ENCODE measurements at places on chromosomes 2 and 18.

DNA sequence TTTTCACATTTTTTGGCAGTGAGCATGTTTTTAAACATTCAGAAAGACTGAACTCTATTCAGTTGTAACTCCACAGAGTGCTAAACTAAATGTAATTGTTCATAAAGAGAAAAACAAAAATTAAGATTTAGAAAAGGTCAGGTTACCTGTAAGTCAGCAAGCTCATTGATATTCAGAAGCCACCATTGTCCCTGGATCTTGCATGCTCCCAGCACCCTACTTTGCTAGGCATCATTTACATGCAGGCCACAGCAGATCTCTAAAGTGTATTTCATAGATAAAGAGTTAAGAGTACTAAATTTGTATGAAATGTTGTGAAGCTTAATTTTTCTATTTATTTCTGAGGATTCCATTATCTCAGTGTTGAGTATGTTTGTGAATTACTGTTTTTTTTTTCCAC lies 64.8 kb upstream of the CDH19 start:
- DNase-seq: no peak

DNA sequence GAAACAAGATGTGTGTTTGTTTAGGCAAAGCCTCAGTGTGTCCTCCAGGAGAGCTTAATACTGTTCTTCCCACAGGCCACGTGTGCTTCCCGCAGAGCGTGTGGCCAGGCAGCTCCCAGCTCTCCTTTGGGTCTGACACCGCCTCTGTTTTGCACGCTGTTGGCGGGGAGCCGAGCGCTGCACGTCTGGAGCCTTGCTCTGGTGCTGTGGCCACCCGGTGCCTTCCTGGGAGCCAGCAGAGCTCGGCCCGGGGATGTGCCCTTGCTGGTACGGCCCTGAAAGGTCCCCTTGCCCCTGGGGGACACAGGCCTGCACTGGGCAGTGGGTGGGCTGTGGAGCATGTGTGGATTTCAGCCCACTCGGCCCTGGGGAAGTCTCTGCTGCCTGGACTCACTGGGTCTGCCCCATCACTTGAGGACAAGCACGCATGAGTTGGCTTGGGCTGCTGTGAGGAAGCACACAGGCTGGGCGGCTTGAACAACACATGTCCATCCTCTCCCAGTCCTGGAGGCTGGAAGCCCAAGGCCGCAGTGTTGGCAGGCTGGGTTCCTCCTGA lies 160.7 kb upstream of the HDAC4 start:
- no peak for DNase-seq

DNA sequence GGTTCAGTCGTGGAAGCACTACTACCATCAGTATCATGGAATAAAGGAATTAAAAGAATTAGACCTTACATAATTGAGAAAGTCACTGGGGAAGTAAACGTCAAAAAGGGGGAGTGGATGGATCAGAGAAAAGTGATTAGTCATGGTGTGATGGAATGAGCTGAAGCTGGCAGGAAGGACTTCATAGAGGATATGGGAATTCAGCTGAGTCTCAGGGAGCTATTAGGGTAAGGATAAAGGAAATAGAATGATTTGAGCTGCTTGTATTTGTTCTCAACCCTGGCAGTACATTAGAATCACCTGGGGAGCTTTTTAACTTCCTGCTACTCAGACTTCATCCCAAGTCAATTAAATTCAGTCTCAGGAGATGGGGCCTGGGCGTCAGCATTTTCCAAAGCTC lies 53.4 kb upstream of the SETBP1 start:
- DNase-seq: no peak

DNA sequence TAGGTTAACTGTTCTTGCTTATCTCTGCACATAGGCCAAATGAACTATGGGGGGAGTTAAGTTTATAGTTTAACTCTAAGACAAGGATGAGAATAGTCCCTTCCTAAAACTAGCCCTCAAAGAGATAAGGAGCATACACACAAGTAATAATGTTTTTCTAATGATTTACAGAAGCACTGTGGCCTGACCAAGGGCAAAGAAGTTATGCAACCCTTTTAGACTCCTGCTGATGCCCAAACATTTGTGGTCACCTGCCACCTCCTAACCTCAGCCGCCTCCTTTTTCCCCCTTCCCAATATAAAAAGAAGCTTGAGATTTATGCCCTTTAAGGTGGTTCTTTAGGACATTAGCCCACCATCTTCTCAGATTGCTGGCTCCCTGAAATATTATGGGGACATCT lies 357.7 kb downstream of the ALK start:
- no peak for DNase-seq

GRCh38 chr2:11071211-11071610 lies 84.1 kb upstream of the SLC66A3 start:
- no peak for DNase-seq

GRCh38 chr2:152407204-152407721 lies 72.3 kb downstream of the FMNL2 start:
- DNase-seq: no peak

DNA sequence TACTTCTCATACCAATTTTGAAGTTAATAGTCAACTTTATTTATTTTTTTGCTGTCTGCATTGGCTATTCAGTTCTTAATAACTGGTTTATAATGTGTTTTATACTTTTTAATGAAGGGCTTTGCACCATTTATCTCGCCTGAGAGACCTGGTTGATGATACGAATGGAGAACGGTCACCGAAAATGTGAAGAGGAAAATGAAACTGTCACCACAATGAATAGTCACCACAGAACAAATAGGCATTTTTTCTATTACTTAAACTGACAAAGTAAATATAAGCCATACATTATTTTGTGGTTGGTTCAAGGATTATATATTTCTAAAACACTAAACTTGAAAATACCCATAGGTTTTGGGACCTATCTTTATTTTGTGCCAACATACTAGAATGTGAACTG lies 20.4 kb downstream of the C18orf54 start:
- no peak for DNase-seq

GRCh38 chr2:206863716-206864115 lies 75.6 kb upstream of the CPO start:
- DNase-seq: no peak

- DNase-seq: no peak
These were observed 38.8 kb downstream of the DPYSL5 start for GRCh38 chr2:26886736-26887135.

DNA sequence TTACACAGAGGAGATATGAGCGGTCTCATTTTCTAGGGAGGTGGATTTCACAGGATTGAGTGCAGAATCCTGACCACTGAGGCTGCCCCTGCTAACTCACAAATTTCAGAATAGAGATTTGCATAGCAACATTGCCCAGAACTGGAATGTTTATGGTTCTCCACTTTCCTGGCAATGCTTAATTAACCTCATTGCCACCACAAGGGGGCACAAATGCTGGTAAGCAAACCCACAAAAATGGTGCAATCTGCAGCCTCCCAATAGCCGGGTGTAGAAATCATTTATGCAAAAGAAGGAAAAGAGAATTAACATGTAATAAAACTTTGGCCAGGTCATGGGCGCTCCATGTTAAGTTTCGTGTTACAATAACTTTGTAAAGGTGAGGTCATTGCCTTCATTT lies 112.4 kb downstream of the CYRIA start:
- no peak for DNase-seq

- no peak for DNase-seq
These were observed 180.1 kb downstream of the ST6GAL2 start for GRCh38 chr2:106705877-106706276.

DNA sequence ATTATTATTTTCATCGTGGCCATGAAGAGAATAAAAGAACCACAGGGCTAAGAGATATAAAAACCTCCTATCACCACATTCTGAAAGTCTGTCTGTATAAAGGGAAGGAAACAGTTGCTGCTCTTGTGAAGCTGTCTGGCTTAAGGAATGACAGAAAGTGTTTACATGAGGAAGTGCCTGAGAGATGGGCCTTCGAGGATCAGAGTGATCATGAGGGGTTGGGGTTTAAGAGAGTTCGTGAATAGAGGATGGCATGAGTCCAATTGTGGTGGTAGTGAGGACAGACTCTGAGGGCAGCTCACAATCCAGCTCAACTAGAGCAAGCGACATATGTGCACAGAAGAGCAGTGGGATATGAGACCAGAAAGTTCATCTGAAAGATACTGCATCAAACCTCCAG lies 65.8 kb upstream of the PIEZO2 start:
- no peak for DNase-seq

DNA sequence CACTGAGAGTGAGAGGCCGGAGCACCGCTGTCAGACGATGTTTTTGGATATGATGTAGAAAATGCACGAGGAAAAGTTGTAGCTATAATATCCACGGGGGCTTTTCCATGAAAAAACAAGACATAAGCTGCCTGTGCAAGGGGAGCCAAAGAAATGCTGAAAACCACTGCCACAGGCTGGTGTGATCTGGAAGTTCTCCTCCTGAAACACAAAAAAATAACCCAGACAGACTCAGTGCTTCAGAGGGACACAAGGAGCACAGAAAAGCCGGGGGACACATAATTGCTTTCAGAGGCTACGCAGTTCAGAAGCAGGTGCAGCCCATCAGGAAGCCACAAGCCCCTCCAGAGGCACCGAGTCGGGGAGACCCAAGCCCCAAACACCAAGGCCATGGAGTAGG lies 98.2 kb downstream of the ZNF516 start:
- DNase-seq: no peak

- no peak for DNase-seq
These were observed 155.6 kb downstream of the METTL4 start for GRCh38 chr18:2415656-2416055.

DNA sequence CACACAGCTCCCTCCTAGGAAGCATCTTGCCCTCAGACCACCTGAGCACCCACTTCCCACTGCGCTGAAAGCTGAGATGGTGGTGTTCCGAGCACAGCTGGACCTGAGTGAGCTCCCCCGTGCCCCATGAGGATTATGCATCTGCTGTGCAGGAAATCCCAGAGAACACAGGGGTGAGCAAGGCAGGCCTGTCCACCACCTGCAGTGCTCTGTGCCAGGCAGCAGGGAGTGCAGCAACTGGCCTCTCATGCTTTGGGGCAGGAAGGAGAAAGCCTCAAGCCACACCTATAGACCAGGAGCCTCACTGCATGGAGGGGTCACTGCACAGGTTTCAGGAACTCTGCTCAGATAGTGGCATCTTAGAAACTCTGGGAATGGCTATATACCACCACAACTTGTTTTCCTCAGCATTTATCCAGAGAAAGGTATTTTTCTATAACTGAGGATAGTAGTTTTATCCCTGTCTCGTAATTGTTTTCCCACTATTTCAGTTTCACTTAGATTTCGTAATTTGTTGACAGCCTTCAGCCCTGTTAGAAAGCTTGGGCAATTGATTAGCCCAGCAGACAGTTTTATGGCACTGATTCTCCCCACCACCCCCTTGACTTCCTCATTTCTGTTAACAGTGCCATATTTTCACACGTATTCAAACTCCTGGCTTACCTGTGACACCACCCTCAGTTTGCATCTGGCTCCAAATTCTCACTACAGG lies 144.3 kb upstream of the DAPL1 start:
- no peak for DNase-seq

DNA sequence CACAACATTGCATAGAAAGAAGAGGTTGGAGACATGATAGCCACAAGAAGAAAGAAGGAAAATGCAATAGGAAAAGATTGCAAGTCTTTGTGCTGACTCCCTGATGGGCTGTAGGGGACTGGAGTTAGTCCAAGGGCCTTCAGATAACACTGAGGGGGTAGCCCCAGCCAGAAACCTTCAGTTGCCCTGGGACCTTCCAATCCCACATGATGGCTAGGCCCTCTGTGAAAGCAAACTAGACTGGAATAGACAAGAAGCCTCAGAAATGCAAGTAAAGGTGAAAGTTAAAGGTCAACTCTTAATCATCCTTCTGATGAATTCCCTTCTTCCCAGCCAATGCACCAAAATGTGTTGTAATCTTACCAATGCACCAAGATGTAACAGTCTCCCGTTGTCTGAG lies 19.2 kb downstream of the CMPK2 start:
- no peak for DNase-seq

GRCh38 chr2:30968660-30969397 lies 161.6 kb upstream of the CAPN13 start:
- DNase-seq: no peak

DNA sequence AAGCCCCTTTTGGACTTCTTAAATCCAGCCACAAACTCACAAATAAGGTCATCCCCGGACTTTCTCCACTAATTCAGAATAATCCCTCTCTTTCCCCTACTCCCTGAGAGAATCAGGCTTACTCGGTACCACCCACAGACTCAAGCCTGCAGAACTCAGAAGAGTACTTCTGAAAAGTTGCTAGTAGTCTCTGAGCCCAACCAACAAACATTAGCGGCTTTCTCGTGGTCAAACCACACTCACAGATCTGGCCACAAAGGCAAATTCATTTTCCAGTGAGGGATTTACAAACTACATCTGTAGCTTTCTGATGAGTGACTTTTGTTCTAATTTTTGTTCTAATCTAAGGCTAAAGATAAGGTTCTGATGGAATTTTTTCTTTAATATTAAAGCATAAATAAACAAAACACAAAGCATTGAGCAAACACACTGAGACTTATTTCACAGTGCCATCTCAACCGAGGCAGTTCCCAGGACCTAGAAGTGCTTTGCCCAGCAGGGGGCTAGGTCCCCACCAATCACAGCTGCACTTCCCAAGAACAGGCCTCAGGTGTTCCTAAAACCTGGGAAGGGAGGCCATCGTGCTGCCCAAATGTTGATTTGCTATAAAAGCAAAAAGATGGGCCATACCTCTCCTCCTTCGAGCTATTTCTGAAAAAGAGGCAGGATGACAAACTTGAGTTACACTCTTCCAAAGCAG lies 110.7 kb downstream of the COLEC12 start:
- DNase-seq: no peak

GRCh38 chr2:218798767-218799504 lies 17.0 kb downstream of the CYP27A1 start:
- DNase-seq: no peak

- DNase-seq: no peak
These were observed 65.2 kb downstream of the ZEB2 start for GRCh38 chr2:144454466-144455287.

GRCh38 chr2:23320058-23320457 lies 64.9 kb upstream of the KLHL29 start:
- no peak for DNase-seq

DNA sequence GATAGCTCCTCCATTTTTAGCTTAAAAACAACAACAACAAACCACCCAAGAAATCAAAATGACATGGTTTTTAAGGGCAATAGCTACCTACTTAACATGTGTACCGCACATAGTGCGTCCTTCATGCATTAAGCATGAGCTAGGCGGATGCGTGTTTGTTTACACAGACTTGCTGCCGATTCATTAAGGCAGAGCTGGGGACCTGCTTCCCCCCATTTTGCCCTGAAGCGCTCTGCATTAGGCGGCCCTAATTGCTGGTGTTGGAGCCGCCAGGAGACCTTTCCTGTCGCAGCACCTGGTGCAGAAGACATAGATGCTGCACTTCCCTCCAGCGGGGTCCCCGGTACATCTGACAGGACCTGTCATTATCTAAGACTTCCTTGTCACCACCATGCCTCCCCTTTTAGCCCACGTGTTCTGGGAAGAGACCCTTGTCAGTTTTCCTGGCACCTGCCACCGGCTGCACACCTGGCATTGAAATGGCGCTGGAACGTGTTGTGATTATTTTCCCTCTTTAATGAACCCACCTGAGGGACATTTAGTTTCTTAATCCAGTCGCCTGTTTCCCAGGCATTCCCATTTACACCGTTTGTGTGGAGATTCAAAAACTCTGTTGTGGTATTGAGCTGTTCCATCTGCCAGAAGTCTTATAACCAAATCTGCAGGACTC lies 261.1 kb upstream of the RAB12 start:
- DNase-seq: no peak

- DNase-seq: no peak
These were observed 69.4 kb downstream of the AGAP1 start for GRCh38 chr2:235563056-235563910.
